Naive thymus-derived CD8-positive, alpha-beta T cell (primary cell): ENCODE measurements at places on chromosomes 3 and 15. TPM values are rescaled to one million over a fixed set of nuclear protein-coding genes. Genes with fewer than 3 reads are reported as not detected.

The CCR3 gene
- not detected for polyA plus RNA-seq

The SLC2A2 gene
- not detected for polyA plus RNA-seq

The BFSP2 gene
- polyA plus RNA-seq: not detected

The ROBO2 gene
- not detected for polyA plus RNA-seq

The SCAMP5 gene
- 0.09 TPM for polyA plus RNA-seq

The HRG gene
- polyA plus RNA-seq: not detected

The FHIT gene
- 16.8 TPM for polyA plus RNA-seq

The SI gene
- not detected for polyA plus RNA-seq

The WDR93 gene
- not detected for polyA plus RNA-seq

The ISLR2 gene
- not detected for polyA plus RNA-seq

The ITGB5 gene
- not detected for polyA plus RNA-seq

The NOX5 gene
- polyA plus RNA-seq: not detected

The CCR8 gene
- polyA plus RNA-seq: 0.24 TPM

The COLQ gene
- not detected for polyA plus RNA-seq

The SNX22 gene
- polyA plus RNA-seq: 0.99 TPM

The ZDHHC19 gene
- polyA plus RNA-seq: not detected

The ZBTB47 gene
- polyA plus RNA-seq: not detected

The ANKRD34C gene
- polyA plus RNA-seq: not detected

The POPDC2 gene
- polyA plus RNA-seq: 1.4 TPM

The SAMMSON gene
- polyA plus RNA-seq: not detected

The FOXL2 gene
- polyA plus RNA-seq: not detected

The RBPMS2 gene
- polyA plus RNA-seq: not detected

The SSUH2 gene
- polyA plus RNA-seq: not detected
